Kidney glomerular epithelial cell (primary cell): ENCODE measurements at places on chromosomes 1 and 21.

DNA sequence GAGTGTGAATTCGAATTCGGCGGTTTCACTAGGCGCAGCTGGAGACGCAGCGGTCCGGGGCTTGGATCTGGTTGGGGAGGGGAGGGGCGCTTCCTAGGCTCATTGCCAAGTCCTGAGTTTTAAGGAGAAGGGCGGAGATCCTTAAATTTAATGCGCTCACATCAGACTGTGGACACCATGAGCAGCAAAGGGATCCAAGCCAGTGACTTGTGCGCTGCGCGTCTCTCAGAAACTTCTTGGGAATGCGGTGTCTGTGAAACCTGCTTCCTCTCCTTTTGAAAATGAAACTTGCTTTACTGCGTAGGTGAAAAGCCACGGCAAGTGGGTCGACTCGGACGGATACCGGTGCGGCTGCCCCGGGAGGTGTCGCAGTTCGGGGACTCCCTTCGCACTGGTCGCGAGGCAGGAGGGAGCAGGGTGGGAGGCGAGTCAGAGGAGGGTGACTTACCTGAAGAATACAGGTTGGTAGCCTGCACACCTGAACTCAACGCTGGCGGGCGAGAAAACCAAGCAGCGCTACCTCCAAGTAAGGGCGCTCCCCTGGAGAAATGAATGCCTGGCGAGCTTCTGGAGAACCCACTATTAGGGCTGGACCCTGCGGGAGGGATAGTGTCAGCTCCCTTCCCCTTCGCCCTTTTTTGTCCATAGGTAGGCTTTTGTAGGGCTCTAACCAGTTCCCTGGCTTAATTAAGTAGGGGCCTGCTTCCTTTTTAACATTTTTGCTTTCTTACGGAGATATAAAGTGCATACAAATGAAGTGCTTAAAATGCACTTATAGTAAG lies 992 bp downstream of the TENT5C start:
- DNase-seq = peak; percentile 14

DNA sequence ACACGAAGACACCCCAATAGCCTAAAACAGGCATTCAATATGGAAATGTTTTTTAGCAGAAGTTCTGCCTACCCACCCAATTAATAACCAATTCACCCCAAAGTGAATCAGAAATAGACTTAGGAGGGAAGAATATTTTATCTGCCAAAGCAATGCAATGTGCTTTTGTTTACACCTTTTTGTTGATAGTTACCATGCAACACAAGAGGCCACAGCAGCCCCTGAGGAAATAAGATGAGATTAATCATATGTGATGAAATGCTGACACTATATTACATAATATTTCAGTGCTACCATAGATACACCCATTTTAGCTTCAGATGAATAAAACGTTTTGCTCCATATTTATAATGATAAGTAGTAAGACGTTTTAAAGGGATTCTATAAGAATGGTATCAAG lies 60.9 kb upstream of the RGS2 start:
- DNase-seq = no peak

DNA sequence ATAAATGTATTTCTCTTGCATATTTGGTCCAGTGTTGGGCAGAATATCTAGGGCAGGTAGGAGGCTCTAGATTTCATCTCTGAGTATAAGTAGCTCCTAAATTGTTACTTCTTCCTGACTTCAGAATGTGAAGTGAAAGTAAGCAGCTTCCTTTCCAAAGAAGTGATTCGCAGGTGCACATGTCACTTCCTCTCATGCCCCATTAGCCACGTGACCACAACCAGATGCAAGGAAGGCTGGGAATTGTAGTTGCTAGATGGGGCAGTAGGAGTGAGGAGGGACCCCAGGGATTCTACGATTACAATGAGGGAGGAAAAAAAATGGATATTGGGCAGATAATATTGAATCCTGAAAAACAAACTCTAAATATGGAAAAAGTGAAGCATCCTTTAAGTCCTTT lies 113.2 kb upstream of the CYYR1 start:
- DNase-seq = peak; percentile 45

GRCh38 chr1:59738152-59738551 lies 76.6 kb upstream of the HOOK1 start:
- DNase-seq = no peak

DNA sequence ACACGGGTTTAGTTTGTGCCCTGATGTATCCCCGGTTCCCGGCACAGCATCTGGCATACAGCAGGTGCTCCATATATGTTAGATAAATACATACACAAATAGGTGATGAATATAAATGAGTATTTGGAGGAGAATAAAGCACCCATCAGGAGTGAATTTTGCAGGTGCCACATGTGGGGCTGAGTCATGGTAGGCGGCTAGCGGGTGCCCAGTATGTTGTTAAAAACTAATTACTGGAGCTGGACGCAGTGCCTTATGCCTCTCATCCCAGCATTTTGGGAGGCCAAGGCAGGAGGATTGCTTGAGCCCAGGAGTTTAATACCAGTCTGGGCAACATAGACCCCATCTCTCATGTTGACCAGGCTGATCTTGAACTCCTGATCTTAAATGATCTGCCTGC lies 16.7 kb upstream of the WASF2 start:
- no peak for DNase-seq

DNA sequence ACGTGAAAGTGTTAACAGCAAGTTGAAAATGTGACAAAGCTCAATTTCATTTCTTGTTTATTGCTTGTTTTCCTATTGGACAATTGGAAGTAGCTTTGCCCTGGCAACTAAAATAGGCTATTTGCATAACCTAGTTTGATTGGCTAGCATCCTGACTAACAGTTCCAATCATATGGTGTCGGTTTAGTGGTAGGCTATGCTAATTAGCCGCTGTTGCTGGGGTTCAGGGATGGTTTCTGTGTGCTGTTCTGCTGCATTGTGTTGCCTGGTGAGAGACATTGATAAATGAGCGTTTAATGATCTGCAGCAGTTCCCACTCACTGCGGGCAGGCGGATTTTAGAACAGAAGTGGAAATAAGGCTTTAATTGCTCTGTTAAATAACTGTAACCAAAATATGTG lies 68.5 kb downstream of the DYRK1A start:
- peak; percentile 90 for DNase-seq

GRCh38 chr1:195466639-195467038 lies 1141.6 kb downstream of the KCNT2 start:
- no peak for DNase-seq

- no peak for DNase-seq
These were observed 117.8 kb downstream of the SLC35F3 start for GRCh38 chr1:234022302-234022701.

DNA sequence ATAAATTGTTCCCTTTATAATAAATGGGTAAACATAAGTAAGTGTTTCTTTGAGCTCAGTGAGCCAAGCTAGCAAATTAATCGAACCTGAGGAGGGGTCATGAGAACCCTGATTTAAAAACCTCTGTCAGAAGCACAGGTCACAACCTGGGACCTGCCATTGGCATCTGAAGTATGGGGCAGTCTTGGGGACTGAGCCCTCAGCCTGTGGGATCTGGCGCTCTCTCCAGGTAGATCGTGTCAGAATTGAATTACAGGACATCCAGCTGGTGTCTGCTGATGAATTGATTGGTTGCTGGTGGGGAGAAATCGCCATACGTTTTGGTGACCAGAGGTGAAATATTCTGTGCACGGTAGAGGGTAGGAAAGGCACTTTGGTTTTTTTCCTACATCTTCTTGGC lies 17.5 kb downstream of the UCK2 start:
- DNase-seq = no peak

DNA sequence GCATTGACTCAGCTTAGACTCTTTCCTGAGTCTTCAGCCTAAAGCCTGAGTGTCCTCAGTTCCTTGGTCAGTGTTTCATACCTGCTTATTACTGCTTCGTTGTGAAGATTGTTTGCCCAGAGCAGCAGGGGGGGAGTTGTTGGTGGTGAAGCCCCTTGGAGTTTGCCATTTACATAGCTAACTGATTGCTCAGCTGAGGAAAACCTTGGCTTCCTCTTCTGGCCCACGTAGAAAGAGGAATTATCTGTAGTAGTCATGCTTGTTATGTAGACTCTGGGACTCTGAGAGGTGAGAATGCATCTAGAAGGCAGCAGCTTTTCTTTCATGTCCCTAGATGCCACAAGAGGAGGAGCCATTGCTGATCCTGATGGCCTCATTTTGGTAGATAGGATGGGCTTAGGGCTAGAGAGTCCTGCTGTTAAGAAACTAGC lies 125.9 kb downstream of the MAST2 start:
- peak; percentile 37 for DNase-seq

GRCh38 chr1:154860156-154860870 lies 9.8 kb downstream of the KCNN3 start:
- DNase-seq = no peak

DNA sequence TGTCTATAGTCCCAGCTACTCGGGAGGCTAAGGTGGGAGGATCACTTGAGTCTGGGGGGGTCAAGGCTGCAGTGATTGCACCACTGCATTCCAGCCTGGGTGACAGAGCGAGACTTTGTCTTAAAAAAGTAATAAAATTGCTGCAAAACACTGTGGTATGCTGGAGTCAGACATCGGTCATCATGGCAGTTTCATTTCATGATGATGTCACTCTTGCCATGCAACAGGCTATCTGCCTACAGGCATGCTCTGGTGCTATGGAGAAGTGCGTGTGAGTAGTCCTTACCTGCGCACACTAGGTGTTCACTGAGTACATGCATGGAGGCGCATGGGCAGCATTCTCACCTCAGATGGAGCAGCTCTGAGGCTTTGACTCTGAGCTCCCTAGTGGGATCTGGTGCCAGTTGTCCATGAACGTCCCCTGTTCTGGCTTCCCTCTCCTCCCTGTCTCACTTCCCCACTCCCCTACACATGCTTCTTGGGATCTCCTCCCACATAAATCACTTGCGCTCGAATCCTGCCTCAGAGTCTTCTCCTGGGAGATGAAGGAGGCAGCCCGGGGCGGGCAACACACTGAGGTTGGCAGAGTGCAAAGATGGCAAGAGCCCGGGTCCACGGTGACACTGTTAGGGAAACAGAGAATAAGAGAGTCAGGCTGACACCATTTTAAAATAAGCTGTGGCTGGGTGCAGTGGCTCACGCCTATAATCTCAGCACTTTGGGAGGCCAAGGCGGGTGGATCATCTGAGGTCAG lies 10.4 kb upstream of the CELA3B start:
- DNase-seq = peak; percentile 68

- no peak for DNase-seq
These were observed 15.2 kb downstream of the RIPK4 start for GRCh38 chr21:41751611-41752011.

GRCh38 chr21:14046401-14046800 lies 164.4 kb downstream of the LIPI start:
- DNase-seq = no peak

DNA sequence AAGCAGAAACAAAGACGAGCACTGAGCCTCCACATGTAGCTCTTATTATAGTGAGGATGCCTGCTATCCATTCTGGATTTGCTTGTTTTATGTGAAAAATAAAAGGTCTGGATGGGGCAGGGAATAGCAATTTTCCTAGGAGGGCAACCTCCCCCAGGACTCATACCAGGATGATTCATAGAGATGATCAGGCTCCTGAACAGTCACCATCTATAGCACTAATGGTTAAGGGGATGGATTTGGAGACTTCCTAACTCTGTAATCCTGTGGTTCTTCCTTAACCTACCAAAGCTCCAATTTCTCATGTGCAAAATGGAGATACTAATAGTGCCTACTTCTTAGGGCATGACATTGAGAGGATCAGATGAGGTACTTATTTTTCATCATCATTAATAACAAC lies 34.5 kb upstream of the CD58 start:
- no peak for DNase-seq

DNA sequence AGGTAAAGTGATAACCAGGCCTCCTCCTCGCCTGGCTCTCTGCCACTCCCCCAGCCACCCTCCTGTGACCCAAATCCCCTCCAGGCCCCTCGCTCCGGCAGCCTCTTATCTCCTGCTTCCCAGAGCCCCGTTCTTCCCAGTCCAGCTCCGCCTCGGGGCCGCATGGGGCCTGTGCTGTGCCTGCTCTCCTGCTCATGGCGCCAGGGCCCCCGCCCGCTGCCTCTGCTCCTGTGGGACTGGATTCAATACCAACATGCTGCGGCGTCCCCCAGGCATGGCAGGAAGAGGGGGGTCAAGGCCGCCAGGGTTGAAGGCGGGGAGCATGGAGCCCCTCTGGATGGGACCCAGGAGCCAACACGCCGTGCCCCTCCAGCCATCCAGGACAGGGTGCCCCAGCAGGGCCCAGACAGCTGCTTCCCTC lies 213.0 kb upstream of the VAMP3 start:
- DNase-seq = no peak

DNA sequence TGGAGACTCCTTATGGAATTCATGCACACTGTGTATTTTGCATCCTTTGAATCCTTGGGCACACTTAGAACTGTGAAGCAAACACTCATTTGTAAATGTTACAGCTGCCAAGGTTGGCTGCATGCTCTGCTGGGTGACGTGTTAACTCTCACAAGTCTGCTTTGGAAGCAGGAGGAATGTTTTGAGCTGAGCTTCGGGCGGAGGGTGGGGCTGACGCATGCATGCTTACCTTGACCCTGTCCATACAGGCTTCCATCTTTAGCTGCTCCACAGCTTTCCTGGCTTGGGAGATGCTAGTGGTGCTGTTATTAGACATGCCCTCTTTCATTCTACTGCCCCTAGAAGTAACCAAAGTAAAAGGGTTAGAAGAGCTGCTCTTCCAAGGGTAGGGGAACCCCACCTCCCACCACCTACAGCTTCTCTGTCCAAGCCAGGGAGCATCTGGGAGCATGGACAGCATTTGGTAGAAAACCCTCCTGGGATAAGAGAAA lies 66.0 kb downstream of the GNG4 start:
- no peak for DNase-seq

- no peak for DNase-seq
These were observed 83.4 kb downstream of the DAB1 start for GRCh38 chr1:57340334-57341070.

- peak; percentile 11 for DNase-seq
These were observed 10.7 kb upstream of the ZP4 start for GRCh38 chr1:237901299-237901934.

DNA sequence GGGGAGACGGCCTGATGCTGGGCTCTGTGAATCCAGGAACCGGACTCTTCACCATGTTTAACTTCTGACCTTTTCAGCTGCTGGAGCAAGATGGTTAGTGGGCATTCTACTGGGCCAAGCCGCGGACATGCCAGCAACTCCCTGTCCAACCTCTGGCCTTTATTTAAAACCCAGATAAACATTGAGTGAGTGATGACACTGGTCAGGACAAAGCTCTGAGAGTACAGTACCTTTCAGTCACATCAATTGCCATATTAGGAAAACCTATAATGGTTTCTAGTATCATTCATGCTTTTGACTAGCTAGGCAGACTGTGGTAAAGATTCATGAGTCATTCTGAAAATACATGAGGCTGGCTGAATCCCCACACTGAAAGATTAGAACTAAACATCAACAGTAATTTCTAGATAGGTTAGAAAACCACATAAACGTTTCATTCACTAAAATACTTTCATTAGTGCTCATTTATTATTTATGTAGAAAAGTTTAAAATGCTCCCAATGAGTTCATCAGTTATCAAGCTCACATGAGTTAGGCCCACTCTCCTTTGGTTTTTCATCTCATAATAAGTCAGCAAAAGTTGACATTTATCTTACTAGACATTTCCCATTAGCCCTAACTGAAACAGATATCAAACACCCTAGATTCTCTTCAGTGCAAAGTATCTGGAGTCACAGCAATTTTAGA lies 7.1 kb upstream of the ACTA1 start:
- peak; percentile 85 for DNase-seq

- DNase-seq = peak; percentile 79
These were observed 46.8 kb upstream of the WASF2 start for GRCh38 chr1:27536767-27537166.
